H1 (cell line): ENCODE measurements at places on chromosomes 16 and 17. TPM values are rescaled to one million over a fixed set of nuclear protein-coding genes. Genes with fewer than 3 reads are reported as not detected.

The CRHR1 gene
- total RNA-seq = 0.55 and 0.56 TPM in 2 replicates

GRCh38 chr17:5237541-5238016, 2.9 kb upstream of the SCIMP start:
- no peak overlapping the region for H3K4me3 ChIP-seq
- H3K36me3 ChIP-seq = no peaks in the 10 kb centered on the region
- H3K4me1 ChIP-seq = no peaks in the 10 kb centered on the region
- no peaks in the 10 kb centered on the region for H3K27me3 ChIP-seq
- no peak overlapping the region for H3K27ac ChIP-seq

The MT1X gene
- total RNA-seq = 52.4 and 64.5 TPM in 2 replicates

The NXPH3 gene
- total RNA-seq = 3.3 and 3.7 TPM in 2 replicates

The DNASE1 gene
- 11.5 and 12.3 TPM in 2 replicates for total RNA-seq

DNA sequence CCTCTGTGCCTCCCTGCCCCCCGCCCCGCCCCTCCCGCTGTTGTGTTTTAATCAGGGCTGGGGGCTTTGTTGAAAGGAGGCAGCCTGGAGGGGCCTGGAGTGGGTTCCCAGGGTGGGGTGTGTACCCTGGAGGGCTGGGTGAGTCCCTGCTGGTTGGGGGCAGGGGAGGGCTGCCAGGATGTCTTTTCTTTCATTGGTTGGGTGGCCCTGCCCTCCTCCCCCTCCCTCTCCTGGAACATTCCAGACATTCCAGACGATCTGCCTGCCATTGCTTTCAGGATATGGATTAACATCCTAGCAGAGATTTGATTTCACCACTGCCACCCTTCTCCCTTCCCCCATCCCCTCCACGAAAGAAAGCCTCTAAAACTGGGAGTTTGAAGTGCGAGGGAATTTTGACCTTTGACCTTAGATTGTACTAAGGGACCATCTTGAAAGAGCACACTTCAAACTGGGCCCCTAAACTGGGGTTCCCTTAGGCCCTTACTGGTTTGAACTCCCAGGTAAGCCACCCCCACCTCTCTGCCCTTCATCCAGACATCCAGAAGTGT, 25.3 kb downstream of the IGF2BP1 start:
- DNase-seq = peak; percentile 92
- H3K4me3 ChIP-seq = no peak overlapping the region
- H3K36me3 ChIP-seq = peaks cover 24% of the 10 kb centered on the region
- H3K27ac ChIP-seq = peak overlapping the region; percentile 90
- H3K27me3 ChIP-seq = no peaks in the 10 kb centered on the region

DNA sequence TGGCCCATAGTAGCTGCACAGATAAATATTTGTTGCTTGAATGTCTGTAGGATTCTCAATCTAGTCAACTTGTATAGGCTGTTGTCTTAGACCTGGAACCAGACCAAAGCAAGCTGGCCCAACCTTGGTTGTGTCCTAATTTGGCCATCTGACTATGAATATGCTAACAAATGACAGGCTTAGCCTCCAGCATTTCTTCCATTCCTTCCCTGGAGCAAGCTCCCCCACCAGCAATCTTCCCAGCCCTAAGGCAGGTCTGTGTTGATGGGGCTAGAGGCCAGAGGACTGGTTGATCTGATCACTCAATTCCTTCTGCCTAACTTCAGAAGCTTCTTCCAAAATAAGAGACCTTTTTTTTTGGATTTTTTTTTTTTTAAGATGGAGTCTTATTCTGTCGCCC, 9.4 kb upstream of the PHOSPHO1 start:
- no peaks in the 10 kb centered on the region for H3K27me3 ChIP-seq
- DNase-seq = no peak
- no peak overlapping the region for H3K4me3 ChIP-seq
- peaks cover 4% of the 10 kb centered on the region; the same call in 1 of the 2 replicates for H3K4me1 ChIP-seq

GRCh38 chr16:52470585-52470984, 76.4 kb downstream of the TOX3 start:
- H3K27me3 ChIP-seq = no peaks in the 10 kb centered on the region
- no peak for DNase-seq
- H3K4me1 ChIP-seq = peaks cover 2% of the 10 kb centered on the region; the same call in 1 of the 2 replicates
- H3K4me3 ChIP-seq = no peak overlapping the region

The HES7 gene
- total RNA-seq = 0.32 and 0.69 TPM in 2 replicates

The HAS3 gene
- total RNA-seq = 64.4 and 69.6 TPM in 2 replicates

DNA sequence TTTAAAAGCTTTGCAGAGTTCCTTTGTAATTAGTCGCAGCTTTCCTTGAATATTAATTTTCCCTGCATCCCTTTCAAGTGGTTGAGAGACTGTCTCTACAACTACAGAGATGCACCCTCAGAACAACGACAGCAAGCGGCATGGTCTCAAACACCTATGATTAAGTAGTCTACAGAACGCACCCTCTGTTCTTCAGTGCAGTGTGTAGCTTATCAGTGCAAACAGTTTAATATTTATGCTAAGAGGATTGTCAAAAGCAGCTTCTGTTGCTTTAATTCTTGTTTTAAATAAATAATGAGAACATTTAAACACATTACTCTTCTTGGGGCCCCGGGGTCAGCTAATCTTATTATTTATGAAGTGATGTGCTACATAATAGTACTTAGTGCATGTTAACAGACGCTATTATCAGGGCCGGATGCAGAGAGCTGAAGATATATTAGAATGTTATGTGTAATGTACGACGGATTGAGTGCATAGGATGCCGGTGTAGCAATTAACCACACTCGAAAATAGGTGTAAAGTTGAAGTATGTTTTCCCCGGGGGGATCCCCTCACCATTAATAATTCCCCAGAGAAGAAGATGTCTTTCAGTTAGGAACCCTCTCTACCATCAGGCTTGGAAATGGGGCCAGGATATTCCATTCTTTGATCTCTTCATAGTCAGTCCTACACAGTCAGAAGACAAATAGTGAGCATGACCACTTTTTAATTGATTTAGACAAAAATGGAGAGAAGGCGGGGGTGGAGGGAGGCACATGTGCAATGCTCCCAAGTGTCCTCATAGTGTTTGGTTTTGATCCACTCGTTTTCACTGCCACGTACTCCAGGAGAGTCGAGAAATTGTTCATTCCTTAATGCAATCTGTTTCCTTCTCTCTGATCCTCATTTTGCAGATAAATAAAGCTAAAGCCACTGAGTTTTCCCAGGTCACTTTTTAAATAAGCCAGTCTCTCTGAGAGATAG, 176.3 kb downstream of the IRX3 start:
- no peak for DNase-seq
- H3K4me1 ChIP-seq = no peaks in the 10 kb centered on the region
- H3K36me3 ChIP-seq = no peaks in the 10 kb centered on the region
- no peaks in the 10 kb centered on the region for H3K27me3 ChIP-seq

- no peak for DNase-seq
- no peaks in the 10 kb centered on the region for H3K27me3 ChIP-seq
- no peak overlapping the region for H3K4me3 ChIP-seq
- H3K4me1 ChIP-seq = no peaks in the 10 kb centered on the region
- no peak overlapping the region for H3K27ac ChIP-seq
Measured at GRCh38 chr17:55785181-55785580, 34.3 kb downstream of the PCTP start.

DNA sequence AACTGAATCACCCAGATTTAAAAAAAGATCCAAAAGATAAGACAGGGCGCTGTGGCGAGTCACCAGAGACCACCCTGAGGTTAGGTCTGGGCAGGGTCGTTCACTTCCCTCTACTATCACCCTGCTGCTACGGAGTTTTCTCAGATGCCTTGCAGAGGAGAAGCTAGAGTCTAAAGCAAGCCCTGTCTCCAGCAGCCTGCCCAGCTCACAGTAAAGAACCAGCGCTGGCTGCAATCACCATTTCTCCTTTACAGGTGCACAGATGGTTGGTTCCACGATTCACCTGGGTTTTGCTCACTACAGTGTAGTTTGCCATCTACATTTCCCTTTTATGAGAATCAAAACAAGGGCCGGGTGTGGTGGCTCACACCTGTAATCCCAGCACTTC, 71.3 kb downstream of the SRCIN1 start:
- no peak for DNase-seq
- H3K4me3 ChIP-seq = no peak overlapping the region
- peaks cover 19% of the 10 kb centered on the region for H3K4me1 ChIP-seq
- no peak overlapping the region for H3K27ac ChIP-seq
- no peaks in the 10 kb centered on the region for H3K36me3 ChIP-seq

The CLN3 gene
- 22.9 and 24.3 TPM in 2 replicates for total RNA-seq

The NATD1 gene
- 7.5 and 8.4 TPM in 2 replicates for total RNA-seq

The CLEC3A gene
- not detected in 2 replicates for total RNA-seq

GRCh38 chr17:77422104-77422747, 281.5 kb downstream of the SEC14L1 start:
- DNase-seq = no peak
- H3K36me3 ChIP-seq = no peaks in the 10 kb centered on the region
- no peaks in the 10 kb centered on the region for H3K27me3 ChIP-seq
- H3K27ac ChIP-seq = no peak overlapping the region
- H3K4me1 ChIP-seq = peaks cover 40% of the 10 kb centered on the region
- no peak overlapping the region for H3K4me3 ChIP-seq

GRCh38 chr16:2786826-2787151, 571 bp downstream of the PRSS33 start:
- H3K27me3 ChIP-seq = no peaks in the 10 kb centered on the region
- no peak for DNase-seq
- H3K36me3 ChIP-seq = no peaks in the 10 kb centered on the region

GRCh38 chr16:2874912-2875362, 8.1 kb upstream of the FLYWCH2 start:
- H3K36me3 ChIP-seq = no peaks in the 10 kb centered on the region
- H3K4me3 ChIP-seq = no peak overlapping the region
- peak; percentile 76 for DNase-seq
- no peaks in the 10 kb centered on the region; the same call in 1 of the 2 replicates for H3K4me1 ChIP-seq
- H3K27ac ChIP-seq = no peak overlapping the region

- H3K27ac ChIP-seq = no peak overlapping the region
- no peaks in the 10 kb centered on the region for H3K36me3 ChIP-seq
- no peaks in the 10 kb centered on the region for H3K27me3 ChIP-seq
- DNase-seq = no peak
- H3K4me1 ChIP-seq = peaks cover 5% of the 10 kb centered on the region; the same call in 1 of the 2 replicates
Measured at GRCh38 chr17:11493936-11494335, 104.3 kb upstream of the DNAH9 start.

- DNase-seq = no peak
- H3K27me3 ChIP-seq = no peaks in the 10 kb centered on the region
- H3K4me3 ChIP-seq = no peak overlapping the region
- no peaks in the 10 kb centered on the region for H3K36me3 ChIP-seq
Measured at GRCh38 chr16:80298676-80299075, 242.1 kb upstream of the DYNLRB2 start.

DNA sequence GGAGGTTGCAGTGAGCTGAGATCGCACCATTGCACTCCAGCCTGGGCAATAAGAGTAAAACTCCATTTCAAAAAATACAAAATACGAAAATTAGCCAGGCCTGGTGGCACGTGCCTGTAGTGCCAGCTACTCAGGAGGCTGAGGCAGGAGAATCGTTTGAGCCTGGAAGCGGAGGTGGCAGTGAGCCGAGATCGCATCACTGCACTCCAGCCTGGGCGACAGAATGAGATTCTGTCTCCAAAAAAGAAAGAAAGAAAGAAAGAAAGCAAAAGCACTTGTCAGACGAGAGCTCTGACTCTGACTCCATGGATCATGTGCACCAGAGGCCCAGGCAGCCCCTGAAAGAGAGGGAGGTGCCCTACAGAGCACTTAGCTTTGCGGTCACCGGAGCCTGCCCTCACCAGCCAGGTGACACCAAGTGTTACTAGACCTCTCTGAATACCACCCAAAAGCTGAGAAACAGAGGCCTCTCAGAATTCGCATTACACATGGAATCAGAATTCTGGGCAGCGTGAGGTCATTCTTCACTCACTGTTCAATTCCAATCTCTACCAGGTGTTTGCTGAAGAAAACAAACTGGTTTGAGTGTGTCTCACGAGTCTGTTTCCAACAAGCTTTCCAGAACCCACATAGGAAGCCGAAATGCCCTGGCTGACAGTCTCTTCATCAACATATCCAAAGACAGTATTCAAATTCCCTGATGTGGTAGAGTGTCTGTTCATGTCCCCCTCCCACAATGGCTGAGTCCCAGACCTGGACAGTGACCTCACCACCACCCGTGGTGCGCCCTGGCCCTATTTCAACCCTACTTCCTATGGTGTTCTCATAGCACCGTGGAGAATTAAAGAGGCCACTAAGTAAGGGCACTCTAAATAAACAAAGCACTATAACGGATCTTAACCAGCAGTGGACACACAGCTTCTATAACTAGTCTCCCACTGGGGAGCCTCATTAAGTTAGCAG, 1.5 kb downstream of the FLCN start:
- no peaks in the 10 kb centered on the region for H3K27me3 ChIP-seq
- peak overlapping the region; percentile 97 for H3K4me3 ChIP-seq
- H3K36me3 ChIP-seq = peaks cover 11% of the 10 kb centered on the region
- H3K4me1 ChIP-seq = 0 out of 2 replicates have a peak, but pooled peaks cover 2% of the 10 kb centered on the region
- H3K27ac ChIP-seq = no peak overlapping the region
- no peak for DNase-seq

DNA sequence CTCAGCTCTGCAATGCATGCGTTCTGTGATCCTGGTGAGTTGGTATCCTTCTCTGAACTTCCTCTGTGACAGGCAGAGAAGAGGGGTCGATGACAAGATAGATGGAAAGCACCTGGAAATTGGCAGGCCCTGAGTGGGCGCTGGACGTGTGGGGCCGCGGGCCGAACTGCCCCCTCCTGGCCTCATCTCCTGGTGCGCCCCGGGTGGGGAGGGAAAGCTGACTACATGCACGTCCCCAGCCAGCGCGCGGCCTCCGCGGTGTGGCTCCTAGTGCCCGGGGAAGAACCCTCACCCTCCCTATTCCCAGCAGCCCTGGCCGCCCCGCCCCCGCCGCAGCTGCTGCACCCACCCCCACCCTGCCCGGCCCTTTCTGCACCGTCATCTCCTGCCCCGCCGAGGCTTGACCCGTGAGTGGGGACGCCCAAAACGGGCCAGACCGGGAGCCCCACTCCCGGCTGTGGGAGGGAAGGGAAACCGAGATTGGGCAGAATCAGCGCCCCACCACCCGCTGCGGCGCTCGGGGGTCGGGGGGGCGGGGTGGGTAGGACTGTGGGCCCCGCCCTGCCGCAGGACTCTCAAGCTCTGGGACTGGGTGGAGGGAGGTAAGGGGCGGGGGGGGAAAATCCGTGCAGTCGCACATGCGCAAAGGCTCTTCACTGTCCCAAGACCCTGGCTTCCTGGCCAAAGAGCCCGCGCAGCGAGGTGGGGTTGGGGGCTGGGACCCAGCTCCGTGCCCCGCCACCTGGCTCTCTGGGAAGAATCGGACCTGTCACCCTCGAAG, at the start of gene NOL3:
NOL3 (plus strand) TSS at position 371 of the 781 bp plus-strand sequence.
- H3K27ac ChIP-seq = no peak within 1 kb of the TSS
- H3K27me3 ChIP-seq = peaks cover 97% of the 10 kb centered on the region
- H3K36me3 ChIP-seq = no peaks in the 10 kb centered on the region
- peaks cover 31% of the 10 kb centered on the region for H3K4me1 ChIP-seq
